ENCODE measurements at places on chromosomes 3 and 15.

DNA sequence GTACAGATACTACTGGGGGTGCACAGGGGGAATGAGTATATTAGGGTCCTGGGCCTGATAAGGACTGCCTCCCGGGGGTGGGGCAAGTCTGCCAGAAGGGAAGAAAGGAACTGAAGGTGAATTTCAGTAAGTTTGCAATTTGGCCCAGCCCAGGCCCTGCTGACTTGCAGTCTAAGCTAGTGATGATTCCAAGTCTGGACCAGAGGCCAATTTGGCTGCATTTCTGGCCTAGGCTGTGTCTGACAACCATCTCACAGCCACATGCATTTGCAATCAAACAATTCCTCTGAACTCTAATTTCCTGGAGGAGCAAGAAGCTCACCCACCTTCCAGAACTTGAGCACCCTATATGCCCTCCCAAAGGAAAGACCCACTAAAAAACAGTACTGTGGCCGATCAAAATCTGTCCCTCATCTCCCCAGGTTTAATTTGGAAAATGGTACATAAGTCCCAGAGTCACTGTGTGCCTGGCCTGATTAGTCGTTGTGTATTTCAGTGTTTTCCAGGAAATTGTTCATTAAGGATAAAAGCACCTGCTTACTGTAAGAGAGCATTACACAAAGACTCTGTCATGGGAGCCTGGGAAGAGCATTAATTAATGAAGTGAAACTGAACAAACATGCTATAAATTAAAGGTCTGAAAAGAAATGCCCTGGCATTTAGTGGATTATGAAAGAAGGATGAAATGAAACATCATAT is 114.5 kb downstream of the MEGF11 start:
- no peak for DNase-seq

- no peak for DNase-seq
Observed at GRCh38 chr3:18222686-18223085, 202.5 kb downstream of the SATB1 start.

GRCh38 chr3:194265505-194265892 is 85.6 kb downstream of the CPN2 start:
- DNase-seq: peak; percentile 43

DNA sequence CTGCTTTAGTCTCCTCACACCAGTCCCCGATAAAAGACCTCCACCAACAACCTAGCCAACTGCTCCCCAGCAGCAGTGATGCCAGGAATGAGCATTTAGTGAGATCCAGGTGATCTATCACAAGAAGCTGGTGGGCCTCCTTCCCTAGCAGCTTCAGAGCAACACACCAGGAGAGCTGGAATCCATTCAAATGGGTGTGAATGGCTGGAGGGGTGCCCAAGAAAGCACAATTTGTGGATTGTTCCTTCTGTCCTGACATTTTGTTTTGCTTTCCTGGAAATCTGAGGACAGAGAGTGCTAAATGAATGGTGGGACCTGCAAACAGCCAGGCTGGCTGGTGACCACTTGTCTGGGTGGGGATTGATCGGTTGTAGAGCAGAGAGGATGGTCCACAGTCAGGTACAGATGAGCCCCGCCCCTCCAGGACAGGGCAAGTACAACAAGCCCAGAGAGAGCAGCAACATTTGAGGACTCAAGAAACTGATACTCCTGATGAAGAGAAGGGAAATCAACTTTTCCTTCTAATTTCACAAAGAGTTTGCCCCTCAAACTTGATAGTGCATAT is 316.8 kb downstream of the VPS13C start:
- DNase-seq: no peak

All from NCI-H1092 (cell line).